ENCODE measurements at places on chromosomes 6 and 20.
A peak's percentile ranks its signal among the peaks of the same experiment; 100 is the strongest.

DNA sequence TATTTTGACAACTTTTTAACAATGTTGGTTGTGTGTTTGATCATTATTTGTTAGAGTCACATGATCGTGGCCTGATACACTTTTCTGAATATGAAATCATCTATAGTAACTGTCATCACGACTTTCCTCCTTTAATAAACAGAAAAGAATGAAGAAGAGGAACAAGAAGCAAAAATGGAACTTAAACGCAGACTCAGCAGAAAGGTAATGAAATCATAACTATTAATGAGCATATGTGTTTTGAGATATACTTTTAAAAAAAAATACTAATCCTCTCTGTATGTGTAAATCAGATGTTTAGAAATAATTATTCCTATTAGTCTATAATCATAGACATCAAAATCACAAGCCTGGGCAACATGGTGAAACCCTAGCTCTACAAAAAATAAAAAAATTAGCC lies 60.1 kb upstream of the LTV1 start:
- DNase-seq = no peak

- no peak for DNase-seq
Observed at GRCh38 chr6:155080881-155081845, 86.0 kb downstream of the TIAM2 start.

DNA sequence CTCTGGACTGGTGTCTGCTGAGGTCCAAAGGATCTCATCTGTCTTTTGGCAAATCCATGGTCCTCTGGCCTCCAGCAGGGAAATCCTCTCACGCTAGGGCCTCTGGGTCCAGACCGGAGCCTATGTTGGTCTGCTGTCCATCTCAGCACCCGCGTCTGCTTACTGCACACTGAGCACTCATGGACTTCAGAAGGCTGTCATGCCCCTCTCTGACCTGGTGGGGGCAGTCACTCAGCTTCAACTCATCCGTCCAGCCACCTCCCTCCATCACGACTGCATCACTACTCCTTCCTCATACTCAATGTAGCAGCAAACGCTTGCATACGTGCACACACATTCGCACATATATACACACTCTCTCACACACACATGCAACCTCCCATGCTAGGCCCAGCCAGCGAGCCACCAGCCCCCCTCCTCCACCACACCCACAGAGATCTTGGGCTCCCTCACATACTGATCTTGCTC lies 33.3 kb downstream of the GABRR2 start:
- DNase-seq = peak; percentile 46

GRCh38 chr6:114740547-114740946 lies 397.7 kb upstream of the HS3ST5 start:
- no peak for DNase-seq

DNA sequence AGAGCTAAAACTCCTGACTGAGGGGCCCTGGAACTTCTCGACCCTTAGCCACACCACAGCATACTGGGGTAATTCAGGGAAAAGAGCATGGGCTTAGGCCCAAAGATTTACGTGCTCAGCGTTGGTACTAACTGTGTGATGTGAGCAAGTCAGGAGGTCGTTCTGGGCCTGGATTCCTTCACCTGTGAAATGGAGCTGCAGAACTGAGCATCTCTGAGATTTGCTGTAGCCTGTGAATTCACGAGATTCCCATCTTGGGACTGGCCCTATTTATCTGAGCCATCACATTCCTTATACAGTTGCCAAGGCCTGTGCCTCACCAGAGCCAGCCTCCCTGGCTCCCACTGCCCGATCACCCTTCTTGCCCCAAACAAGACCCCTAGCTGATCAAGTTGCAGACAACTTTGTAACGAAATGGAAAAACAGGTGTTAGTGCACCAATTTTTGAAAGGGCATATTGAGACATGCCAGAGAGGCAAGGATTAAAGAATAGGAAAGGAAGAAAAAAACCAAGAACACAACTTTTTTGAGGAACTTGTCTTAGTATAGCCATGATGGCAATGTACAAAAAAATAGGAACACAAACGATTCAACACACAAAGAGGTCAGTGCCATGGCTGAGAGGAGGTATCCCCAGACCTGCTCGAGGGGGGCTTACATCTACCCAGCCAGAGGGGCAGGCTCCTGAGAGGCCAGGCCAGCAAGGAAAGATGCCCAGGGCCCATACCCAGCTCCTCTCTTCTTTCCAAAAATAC lies 323.0 kb upstream of the JARID2 start:
- DNase-seq = no peak

GRCh38 chr6:146543940-146544615 lies 445 bp downstream of the RAB32 start:
- peak; percentile 71 for DNase-seq

- no peak for DNase-seq
Observed at GRCh38 chr6:158916617-158917016, 83.4 kb downstream of the RSPH3 start.

DNA sequence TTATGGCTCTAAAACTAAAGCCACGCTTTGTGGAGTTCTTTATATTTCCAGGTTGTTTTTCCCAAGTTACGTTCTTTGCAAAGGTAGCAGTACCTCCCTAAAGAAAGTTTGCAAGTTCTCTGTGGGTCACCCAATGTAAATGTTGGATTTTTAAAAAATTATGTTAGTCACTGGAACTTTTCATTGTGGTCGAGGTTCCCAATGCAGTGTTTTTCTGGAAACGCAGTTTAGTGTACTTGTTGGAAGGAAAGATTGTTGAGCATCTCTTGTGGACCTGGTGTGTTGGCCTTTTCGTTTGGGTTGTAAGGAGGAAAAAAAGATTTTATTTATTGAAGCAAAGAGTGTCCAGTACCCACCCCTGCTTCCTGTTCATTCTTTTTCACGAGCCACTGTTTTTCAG lies 1.4 kb downstream of the TOP1 start:
- DNase-seq = no peak

- DNase-seq = no peak
Observed at GRCh38 chr6:20686142-20686541, 151.9 kb downstream of the CDKAL1 start.

DNA sequence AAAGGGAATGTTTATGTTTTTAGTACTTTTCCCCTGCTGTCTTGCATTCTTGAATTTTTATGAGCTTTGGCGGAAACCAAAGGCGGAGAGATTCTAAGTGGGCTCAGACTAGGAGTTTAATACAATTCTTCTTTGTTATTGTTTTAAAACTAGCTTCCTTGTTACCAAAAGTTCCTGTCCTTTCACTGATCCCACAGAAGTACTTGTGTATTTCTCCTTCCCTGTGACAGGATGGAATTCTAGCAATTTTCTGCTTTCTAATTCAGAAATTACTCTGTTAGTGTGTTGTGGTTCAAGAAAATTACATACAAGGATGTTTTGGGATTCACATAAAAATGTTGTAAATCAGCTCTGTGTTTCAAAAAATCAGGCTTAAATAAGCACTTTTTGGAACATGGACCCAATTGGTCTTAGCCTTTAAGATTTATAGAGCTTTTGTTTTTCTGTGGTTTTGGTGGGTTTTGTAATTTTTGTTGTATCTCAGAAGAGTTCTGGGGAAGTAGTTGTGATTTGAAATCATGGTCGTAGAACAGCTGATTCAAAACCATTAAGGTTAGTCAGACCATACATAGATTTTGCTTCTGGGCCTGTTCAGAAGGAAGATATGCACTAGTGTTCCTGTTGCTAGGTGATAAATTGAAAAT lies 17.6 kb upstream of the CTAGE9 start:
- DNase-seq = no peak

- no peak for DNase-seq
Observed at GRCh38 chr6:53504512-53504911, 40.4 kb downstream of the GCLC start.

- no peak for DNase-seq
Observed at GRCh38 chr6:105424175-105424783, 21.4 kb upstream of the PREP start.

GRCh38 chr20:15834857-15835256 lies 738.4 kb downstream of the KIF16B start:
- no peak for DNase-seq

DNA sequence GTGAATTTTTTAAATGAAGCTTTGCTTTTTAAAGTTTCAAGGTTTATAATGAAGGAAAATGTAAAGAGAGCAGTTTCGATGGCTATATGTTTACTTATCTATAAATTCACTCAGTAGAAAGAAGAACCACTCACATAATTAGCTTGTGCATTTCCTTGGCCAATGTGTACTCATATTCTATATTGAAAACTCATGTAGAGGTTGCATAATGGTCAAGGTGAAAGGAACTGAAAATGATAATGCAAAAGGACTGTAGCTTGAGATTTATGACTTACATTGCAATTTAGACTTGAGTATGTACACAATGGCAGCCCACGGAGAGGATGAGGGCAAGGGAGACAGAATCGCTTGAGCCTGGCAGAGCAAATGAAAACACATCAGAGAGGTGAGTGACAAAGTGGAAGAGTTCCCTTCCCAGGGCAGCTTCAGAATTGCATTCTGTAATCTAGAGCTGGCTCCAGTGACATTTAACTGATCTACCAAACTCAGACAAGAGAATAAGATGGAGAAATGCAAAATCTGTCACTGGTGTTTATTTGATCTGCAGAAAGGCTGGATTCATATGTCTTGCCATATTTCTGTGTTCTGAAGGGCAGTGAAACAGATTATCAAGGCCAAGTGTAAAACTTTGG lies 191.8 kb downstream of the TMEM200A start:
- no peak for DNase-seq

GRCh38 chr6:4380881-4381281 lies 245.5 kb upstream of the ECI2 start:
- DNase-seq = no peak

GRCh38 chr20:8368670-8369069 lies 236.6 kb downstream of the PLCB1 start:
- no peak for DNase-seq

GRCh38 chr20:38878866-38879265 lies 47.4 kb upstream of the FAM83D start:
- DNase-seq = no peak

DNA sequence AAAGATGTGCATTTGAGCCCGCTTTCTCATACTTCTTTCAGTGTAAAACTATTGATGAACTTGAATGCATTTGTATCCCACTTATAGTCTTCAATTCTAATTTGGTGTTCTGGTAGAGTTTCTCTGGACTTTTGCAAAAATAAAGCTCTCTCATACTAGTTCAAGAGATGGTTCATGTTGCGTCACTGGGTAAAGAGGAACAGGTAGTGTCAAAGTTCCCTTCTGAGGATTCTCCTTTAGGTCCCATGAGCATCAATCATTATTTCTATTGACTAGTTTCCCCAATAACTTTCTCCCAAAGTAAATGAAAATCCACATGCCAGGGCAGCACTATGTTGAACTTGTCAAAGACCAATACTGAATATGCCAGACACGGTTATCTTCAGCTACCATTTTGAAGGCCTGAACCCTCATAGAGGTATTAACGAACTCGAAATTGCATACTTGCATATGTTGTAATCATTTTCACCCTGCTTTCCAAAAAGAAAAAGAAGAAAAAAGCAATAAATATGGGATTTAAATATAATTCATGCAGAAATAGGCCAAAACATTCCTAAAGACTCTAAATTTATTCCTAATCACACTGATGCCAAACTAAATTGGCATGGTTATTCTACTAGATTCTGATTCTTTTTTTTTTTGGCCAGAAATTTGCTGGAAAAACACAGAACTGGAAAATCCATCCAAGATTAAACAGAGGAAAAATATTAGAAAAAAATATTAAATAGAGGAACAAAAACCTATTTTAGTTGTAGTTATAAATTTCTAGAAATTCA lies 84.5 kb downstream of the SGK1 start:
- no peak for DNase-seq

DNA sequence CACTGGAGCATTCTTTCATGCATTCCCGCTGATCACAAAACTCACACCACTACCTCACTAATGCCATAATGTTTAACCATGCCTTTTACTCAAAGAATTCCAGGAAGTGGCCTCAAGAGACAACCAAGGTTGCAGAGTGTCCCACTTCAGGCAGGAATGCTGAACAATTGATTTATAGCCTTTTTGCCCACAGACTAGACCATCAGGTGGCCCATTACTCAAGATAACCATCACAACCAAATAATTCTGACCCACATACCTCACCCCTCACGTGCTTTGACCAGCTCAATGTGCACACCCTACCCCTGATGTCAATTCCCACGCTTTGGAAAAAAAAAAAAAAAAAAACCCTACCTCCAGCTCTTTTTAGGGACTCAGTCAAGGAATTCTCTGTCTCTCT lies 220.6 kb upstream of the UFL1 start:
- DNase-seq = no peak

- DNase-seq = no peak
Observed at GRCh38 chr6:133456944-133457343, 215.8 kb downstream of the EYA4 start.

GRCh38 chr6:150588888-150589499 lies 10.7 kb upstream of the PLEKHG1 start:
- no peak for DNase-seq

DNA sequence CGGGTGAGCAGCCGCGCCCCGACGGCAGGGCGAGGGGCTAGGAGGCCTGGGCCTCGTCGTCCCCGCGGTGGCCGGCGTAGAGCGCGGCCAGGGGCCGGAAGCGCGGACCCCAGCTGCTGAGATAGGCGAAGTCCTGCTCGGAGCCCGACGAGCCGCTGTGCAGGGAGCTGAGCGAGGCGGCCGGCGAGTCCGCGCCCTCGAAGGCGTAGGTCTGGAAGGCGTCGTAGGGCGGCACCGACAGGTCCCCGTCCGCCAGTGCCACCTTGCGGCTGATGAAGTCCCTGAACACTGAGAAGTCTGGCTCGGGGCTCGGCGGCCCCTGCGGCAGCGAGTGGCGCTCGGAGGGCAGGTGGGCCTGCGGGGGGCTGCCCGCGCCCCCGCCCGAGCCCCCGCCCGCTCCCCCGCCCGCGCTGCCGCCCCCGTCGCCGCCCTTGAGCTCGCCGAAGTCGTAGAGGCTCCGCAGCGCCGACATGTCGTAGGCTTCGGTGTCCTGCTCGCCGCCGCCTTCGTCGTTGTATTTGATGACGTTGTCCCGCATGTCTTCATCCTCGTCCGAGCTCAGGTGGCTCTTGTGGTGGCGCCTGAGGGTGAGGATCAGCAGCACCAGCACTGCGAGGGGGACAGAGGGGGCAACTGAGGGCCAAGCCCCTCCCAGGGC lies 56.5 kb downstream of the CD40 start:
- peak; percentile 79 for DNase-seq

- DNase-seq = no peak
Observed at GRCh38 chr6:121652223-121652622, 216.8 kb downstream of the GJA1 start.

DNA sequence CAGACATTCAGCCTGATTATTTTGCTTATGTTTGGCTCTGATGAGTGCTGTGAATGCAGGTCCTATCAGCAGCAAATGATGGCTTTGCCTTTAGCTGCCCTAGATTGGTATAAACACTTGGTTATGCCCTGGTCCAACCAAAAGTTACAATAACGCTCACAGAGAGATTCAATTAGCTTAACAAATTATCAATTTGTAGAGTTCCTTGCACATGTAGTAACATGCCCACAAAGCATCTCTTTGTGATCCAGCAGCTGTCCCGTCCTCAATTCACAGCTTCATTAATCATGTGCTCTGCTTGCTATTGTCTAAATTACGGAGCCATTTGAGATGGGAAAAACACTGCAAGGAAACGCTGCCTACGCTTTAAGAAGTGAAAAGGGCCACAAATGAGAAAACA lies 457.9 kb downstream of the HDGFL1 start:
- DNase-seq = no peak
